ENCODE measurements at places on chromosomes 11 and 22.

DNA sequence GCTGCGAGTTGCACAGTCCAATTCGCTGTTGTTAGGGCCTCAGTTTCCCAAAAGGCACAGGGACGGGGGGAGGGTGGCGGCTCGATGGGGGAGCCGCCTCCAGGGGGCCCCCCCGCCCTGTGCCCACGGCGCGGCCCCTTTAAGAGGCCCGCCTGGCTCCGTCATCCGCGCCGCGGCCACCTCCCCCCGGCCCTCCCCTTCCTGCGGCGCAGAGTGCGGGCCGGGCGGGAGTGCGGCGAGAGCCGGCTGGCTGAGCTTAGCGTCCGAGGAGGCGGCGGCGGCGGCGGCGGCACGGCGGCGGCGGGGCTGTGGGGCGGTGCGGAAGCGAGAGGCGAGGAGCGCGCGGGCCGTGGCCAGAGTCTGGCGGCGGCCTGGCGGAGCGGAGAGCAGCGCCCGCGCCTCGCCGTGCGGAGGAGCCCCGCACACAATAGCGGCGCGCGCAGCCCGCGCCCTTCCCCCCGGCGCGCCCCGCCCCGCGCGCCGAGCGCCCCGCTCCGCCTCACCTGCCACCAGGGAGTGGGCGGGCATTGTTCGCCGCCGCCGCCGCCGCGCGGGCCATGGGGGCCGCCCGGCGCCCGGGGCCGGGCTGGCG lies at the start of gene BCR:
BCR (plus strand) TSS at position 209 of the 592 bp plus-strand sequence. CDS start 452 bp downstream, outside the sequence.
- DNase-seq = peak; percentile 58

DNA sequence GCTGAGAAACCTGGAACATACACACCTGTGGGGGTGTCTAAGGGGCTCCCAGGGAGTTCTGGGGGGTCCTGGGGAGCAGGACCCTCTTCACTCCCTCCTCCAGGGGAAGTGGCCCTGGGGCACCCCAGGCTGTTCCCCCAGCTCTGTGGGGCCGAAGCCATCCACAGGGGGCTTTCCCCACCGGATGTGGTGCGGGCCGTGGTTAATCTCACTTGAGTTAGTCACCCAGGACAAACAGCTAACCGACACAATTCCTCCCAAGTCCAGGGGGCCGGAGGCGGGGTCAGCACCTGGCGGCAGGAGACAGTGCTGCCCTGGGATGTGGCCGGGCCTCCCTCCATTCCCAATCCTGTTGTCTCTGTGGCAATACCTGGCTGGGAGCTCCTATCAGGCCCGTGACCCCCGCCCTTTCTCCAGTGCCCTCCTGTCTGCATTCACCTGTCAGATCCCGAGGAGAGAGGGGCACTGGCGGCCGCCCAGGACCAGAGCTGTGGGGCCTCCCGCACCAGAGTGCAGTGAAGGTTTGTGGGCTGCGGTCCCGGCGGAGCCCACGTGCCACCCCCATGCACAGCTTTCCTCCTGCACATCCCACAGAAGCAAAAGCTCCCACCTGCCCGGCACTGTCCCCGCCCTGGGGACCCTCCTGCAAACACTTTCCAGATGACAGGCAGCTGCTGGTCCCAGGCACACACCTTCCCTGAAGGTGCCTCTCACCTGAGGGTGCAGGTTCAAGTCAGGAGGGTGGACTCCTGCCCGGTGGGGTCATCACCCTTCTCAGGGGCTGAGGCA lies 5.2 kb upstream of the MUC5AC start:
- DNase-seq = peak; percentile 42

DNA sequence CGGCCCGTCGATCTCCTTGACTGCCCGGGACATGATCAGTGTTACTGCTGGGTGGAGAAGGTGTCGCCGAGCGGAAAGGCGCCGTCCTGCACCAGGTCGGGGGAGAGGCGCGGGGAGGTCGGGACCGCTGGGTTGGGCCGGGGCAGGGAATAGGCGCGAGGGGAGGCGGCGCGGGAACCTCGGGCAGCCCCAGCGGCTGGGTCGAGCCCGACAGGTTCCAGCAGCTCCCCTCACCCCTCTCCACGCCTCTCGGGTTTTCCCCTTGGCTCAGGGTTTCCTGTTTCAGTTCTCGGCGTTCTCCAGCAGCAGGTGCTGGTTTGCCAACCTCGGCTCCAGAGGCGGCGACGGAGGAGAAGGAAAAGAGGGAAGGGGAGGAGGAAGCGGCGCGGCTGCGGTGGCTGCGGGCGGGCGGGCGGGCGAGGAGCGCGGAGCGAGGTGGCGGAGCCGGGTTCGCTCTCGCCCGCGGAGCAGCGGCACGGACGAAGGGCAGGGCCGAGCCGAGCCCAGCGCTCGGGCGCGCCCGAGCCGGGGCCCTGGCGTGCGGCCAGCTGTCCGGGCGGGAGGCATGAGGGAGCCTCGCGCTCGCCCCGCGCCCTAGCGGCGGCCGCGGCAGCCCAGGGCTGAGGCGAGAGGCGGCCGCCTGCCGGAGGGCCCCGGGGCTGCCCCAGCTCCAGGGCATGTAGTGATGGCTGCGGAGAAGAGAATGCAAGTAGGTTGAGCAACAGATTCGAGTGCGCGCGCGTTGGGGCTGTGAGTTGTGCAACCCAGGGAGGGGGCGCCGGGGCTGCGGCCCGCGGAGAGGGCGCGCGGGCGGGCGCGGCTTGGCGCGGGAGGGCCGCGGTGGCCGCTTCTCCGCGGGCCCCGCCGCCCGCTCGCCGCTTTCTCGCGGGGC lies at the start of gene ZC3H12C:
ZC3H12C (plus strand) TSS at position 878 of the 892 bp plus-strand sequence. CDS start 20 bp downstream, outside the sequence.
- DNase-seq = peak; percentile 69

DNA sequence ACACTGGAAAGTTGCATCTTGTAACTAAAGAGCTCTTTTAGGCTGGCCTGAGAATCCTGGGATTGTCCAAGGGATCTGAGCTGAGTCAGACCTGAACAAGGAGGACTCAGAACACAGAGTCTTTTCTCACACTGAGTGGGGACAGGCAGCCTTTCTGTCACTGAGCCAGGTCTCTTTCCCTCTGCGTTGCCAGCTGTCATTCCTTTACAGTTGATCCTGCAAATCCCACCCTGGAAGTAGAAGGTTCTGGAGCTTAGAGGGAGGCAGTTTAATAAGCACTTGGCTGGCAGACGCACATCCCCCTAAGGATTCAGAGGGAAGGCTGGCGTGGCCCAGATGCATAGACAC lies 76.3 kb upstream of the SUSD2 start:
- DNase-seq = no peak

DNA sequence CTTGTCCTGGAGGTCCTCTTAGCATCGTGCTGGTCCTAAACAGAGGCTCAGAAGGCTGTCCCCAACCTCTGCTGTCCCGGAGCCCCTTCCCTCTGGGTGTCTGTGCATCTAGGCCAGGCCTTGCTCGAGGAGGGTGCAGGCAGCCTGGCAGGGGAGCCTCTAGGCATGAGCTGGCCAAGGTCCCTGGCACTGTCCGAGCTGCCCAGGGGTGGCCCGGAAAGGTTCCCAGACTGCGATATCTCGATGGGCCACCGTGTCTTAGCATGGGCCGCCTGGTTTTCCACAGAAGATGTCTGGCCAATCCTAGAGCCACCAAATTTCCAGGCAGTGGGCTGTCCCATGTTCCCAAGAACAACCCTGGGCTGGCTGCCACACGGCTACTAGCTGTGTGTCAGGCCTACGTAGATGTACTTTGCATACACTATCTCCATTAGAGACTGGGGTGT lies 24.6 kb upstream of the SMIM38 start:
- DNase-seq = no peak

DNA sequence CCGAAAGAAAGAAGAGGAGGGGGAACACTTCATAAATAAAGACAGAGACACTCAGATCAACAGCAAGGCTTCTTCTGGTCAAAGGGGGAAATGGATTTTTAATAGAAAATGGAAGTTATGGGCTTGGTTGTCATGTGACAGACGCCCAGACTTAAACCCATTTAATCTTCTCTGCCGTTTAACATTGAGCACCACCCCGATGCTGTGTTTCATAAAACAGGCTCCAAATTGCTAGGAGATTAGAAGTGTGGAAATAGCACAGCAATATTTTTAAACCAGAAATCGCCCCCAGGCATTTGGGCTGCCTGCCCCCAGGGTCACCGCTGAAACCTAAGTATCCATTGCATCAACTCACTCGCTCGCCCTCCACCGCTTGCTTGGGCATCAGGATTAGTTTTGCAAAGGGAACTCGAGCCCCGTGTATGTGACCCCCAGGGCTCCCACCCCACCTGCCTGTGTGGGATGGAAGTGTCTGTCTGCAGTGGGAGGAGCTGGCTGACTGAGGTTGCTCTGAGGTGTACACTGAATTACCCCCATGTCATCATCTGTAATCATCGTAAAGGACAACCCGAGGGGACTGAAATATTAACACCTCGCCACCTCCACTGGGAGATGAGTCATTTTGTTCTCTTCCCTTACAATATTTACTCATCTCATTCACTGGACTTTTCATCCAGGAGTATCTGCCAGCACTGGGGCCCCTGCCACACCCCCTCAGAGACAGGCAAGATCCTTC lies 10.7 kb downstream of the DSCAML1 start:
- no peak for DNase-seq

DNA sequence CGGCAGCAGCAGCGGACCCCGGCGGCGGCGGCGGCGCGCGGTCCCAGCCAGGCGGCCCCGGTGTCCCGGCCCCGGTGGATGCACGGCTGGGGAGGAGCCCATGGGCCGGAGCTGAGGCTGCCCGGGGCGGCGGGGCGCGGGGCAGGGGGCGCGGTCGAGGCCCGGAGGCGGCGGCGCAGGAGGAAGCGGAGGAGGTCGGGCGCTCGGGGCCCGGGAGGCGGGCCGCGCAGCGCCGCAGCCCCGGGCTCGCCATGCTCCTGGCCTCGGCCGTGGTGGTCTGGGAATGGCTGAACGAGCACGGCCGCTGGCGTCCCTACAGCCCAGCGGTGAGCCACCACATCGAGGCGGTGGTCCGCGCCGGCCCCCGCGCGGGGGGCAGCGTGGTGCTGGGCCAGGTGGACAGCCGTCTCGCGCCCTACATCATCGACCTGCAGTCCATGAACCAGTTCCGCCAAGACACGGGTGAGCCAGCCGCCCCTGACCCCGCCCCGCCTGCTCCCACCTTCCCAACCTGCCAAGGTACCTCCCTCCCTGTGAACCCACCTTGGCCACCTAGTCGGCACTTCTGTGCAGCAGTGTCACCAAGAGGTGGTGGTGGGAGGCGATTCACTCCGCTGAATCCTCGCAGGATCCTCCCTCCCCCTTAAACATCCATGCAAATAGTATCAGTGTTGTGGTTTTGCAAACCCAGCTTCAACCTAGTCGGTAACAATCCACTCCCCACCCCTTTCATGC lies 580 bp downstream of the DTX4 start:
- no peak for DNase-seq

DNA sequence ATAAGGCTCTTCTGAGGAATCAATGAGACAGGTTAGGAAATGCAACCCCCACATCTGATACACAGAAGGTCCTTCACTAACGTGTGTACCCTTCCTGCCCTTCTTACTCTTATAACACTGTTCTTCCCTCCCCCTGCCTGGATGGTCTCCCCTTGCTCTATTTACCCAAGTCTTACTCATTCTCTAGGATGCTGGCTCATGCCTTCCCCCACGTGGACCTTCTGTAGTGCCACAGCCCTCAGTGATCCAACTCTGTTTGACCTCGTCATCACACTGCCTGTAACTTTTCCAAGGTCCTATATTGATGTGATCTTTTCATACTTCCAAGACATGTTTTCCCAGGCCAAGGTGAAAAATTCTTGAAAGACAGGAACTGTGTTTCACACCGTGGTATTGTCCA lies 79.8 kb downstream of the C11orf58 start:
- no peak for DNase-seq

- DNase-seq = peak; percentile 58
Measured at GRCh38 chr11:17991783-17992433, 20.9 kb downstream of the SERGEF start.

DNA sequence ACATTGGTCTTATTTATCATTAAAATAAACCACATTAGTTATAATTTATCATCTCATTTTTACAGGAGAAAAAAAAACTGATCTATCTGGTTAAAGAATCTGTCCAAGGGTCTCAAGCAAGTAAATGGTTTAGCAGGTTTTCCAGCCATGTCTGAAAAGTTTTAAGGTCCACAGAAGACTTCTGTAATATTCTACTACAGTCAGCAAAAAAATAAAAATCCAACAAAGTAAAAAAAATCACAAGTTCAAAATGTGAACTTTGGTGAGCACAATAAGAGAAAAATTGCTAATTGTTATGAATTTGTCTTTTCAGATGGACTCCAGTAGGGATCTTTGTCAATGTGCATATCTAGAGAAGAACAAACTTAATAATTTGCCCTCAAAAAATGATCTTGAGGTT lies 1.3 kb downstream of the OR52E4 start:
- DNase-seq = no peak

- no peak for DNase-seq
Measured at GRCh38 chr11:64826578-64827450, 16.5 kb upstream of the MEN1 start.

DNA sequence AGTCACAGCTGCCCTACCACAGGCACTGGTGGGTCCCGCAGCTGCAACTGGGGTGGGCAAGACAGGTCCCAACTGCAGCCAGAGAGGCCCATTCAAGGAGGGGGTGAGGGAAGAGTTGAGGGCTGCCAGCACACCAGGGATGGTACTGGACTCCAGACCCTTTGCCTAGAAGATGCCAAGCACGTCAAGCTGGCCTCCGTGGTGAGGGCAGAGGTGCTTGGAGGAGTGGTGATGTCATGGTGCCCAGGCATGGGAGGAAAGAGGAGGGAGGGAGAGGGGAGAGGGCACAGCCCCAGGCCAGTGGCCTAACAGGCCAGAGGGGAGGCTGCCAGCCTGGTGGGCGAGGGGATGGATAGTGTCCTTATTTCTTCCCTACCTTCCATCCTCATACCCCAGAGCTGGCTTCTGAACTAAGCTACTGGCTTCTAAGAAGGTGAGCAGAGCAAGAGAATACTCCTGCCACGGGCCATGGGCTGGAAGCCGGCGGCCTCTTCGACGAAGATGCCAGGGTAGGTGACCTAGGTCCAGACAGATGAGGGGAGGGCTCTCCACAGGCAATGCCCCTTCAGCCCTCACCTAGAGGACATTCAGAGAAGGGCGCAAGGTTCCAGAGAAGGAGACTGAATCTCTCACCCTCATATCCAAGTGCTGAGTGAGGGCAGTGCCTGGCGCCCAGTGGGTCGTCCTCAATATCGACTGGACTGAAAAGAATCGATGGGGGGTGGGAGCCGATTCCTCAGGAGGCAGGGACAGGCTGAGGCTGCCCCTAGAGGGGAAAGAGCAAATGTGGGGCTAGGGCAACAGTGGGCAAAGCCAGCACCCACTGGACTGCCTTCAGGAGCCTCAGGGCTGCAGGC lies 1.8 kb downstream of the SYT7 start:
- DNase-seq = no peak

DNA sequence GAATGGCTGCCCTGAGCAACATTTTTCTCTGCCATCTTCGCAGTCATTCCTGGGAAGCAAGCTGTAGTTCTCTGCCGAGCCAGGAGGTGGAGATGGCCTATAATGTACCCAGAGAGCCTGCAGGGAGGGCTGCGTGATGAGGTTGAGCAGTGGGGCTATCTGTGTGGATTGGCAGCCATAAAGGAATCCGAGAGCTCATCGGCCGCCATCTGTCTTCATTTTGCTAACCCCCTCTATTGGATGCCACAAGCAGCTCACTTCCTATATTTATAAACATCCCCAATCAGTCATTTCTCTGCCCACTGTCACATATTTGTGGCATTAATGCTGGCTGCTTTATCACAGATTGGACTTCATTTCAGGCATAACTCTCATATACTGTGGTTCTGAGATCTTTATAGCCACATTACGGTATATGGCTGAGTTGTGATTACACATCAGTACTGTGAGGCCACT lies 209.5 kb downstream of the NTM start:
- no peak for DNase-seq

- DNase-seq = no peak
Measured at GRCh38 chr11:134101282-134101681, 32.4 kb downstream of the JAM3 start.

GRCh38 chr11:2351701-2352100 lies 25.4 kb upstream of the CD81 start:
- DNase-seq = no peak

GRCh38 chr11:2963112-2963754 lies 28.9 kb downstream of the NAP1L4 start:
- DNase-seq = no peak

- DNase-seq = no peak
Measured at GRCh38 chr11:74546752-74547151, 45.6 kb upstream of the POLD3 start.
